ENCODE measurements at places on chromosomes 12 and 14.

DNA sequence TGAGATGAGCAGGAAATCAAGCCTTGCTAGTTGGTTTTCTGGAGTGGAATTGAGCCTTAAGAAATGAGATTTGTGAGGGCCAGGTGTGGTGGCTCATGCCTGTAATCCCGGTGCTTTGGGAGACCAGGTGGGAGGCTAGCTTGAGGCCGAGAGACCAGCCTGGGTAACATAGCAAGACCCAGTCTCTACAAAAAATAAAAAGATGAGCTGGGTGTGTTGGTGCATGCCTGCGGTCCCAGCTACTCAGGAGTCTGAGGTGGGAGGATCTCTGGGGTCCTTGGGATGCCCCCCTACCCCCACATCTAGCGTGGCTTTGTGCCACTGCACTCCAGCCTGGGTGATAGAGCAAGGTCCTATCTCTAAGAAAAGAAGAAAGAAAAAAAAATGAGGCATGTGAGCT is 104.2 kb upstream of the RTL1 start:
- no peak for DNase-seq

DNA sequence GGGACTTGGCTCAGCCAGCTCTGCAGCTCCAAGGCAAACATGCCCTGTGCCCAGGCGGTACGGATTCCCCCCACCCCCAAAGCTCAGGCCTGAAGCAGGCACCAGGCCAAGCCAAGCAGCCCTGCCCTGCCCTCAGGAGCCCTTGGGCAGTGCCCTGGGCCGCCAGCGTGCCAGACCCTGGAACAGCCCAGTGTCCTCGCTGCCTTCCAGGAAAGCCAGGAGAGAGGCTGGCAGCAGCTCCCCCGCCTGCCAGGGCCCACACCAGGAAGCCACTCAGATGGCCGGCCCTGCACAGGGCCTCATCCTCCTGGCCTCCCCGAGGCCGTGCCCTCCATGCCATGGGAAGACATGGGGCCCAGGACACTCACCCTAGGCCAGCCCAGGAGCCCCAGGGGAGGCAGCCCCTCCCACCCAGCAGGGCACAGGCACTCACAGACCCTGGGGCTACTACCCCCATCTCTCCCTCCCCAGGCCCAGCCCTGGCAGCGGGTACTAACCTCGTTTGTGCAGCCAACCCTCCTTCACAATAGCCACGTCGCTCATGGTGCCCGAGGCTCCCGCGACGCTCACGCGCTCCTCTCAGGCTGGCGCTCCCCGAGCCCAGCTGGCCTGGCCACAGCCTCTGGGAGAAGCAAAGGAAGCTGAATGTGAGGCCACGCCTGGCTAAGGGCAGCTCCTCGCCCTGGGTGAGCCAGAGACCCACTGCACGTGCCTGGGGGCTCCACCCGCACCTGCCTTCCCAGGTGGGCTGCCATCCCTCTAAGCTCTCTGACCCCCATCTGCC is 3.3 kb downstream of the AKT1 start:
- DNase-seq: no peak

DNA sequence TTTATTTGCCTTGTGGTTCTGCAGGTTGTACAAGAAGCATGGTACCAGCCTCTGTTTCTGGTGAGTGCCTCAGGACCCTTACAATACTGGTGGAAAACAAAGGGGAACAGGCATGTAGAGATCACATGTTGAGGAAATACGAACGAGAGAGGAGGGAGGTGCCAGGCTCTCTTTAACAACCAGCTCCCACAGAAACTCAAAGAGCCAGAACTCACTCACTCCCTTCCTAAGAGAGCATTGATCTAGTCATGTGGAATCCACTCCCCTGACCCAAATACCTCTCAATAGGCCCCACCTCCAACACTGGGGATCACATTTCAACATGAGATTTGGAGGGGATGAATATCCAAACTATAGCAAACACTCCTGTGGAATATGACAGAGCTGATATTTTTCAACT is 938.0 kb downstream of the GALC start:
- no peak for DNase-seq

DNA sequence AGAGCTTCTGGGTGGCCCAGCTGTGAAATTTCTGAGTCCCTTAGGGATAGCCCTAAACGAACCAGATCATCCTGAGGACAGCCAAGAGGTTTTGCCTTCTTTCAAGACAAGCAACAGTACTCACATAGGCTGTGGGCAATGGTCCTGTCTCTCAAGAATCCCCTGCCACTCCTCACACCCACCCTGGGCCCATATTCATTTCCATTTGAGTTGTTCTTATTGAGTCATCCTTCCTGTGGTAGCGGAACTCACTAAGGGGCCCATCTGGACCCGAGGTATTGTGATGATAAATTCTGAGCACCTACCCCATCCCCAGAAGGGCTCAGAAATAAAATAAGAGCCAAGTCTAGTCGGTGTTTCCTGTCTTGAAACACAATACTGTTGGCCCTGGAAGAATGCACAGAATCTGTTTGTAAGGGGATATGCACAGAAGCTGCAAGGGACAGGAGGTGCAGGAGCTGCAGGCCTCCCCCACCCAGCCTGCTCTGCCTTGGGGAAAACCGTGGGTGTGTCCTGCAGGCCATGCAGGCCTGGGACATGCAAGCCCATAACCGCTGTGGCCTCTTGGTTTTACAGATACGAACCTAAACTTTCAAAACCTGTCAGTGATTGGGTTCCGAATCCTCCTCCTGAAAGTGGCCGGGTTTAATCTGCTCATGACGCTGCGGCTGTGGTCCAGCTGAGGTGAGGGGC is 38.9 kb downstream of the DAD1 start:
- DNase-seq: no peak

GRCh38 chr12:31407562-31407961 is 81.6 kb upstream of the SINHCAF start:
- DNase-seq: no peak

DNA sequence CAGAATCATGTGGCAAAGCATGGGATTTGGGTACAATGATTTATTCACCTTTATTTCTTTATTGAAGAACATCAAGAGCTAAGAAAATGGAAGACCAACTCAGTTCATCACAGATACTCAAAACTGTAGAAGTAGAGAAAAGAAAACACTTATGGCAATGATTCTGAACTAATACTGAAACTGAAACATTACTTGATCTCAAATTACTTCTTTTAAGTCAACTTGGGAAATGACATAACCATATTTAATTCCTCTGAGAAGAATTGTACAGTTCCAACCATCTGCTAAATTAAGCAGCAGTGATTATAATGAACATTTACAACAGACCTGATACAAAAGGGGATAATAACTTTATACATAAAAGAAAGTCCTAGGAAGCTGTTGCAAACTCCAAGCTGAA is 466.5 kb downstream of the TMTC2 start:
- DNase-seq: no peak

GRCh38 chr14:81301813-81302212 is 81.1 kb upstream of the GTF2A1 start:
- no peak for DNase-seq

All from foreskin keratinocyte (primary cell).